Esophagus squamous epithelium (tissue), 5 donors: ENCODE measurements at places on chromosomes 12 and 14. TPM values are rescaled to one million over a fixed set of nuclear protein-coding genes. Genes with fewer than 3 reads are reported as not detected.

DNA sequence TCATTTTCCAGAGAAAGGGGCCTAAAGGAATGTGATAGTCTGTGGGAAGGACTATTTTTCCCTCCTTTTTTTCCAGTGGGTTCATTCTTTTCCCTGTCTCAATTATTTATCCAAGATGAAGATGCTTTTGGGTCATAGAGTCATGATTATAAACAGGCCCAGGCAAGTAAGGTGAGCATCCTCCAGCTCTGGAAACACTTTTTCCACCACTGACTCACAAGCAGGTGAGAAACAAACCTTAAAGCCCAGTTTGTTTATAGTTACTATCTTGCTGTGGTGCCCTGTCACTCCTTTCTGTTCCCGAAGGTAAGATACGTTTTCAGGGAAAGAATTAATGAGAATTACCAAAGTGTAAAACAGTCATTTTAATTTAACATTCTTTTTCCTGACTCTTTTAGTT lies 107.7 kb upstream of the IFNG-AS1 start:
- no peaks in the 10 kb centered on the region for H3K4me1 ChIP-seq
- no peak for DNase-seq
- H3K36me3 ChIP-seq = no peaks in the 10 kb centered on the region
- H3K27ac ChIP-seq = no peak overlapping the region
- H3K4me3 ChIP-seq = no peak overlapping the region

DNA sequence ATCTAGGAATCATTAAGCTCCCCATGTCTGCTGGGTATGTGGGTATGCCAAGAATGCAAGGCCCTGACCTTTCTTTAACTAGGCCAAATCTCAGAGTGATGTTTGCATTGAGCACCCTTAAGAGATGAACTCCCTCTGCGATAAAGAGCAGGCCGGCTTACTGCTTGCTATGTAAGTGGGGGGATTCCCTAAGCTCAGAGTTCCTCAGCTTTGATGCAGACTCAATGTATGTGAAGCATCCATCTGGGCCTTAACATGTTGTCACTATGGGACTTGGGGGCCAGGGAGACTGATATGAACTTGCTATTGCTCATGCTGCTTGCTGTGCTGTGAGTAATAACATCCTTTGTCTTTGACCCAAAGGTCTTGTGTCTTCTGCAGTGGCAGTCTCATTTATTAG lies 149.7 kb downstream of the C12orf75 start:
- H3K27ac ChIP-seq = no peak overlapping the region
- no peaks in the 10 kb centered on the region for H3K27me3 ChIP-seq
- H3K4me1 ChIP-seq = no peaks in the 10 kb centered on the region
- DNase-seq = no peak
- H3K4me3 ChIP-seq = no peak overlapping the region
- H3K36me3 ChIP-seq = no peaks in the 10 kb centered on the region

DNA sequence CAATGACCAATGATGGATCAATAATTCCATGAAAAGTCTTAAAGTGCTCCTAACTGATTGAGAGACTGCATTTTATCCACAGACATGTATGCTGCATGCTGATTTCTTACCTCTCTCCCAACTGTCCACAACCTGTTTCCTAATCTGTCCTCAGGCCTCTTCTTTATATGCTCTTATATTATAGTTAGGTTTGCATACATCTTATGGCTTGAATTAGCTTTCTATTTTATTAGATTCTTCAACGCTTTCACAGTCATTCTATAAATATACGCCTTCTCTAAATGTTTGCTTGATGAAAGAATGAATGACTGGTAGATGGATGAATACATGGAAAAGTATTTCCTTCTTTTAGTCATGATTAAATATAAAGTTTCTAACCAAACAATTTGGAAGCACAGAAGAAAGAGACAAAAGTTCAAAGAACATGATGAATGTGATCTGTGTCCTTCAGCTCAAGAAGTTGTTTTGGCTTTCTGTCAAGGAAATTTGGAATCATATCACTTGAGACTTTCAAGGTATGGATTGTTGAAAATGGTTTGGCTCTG lies 91.8 kb upstream of the NPAS3 start:
- no peaks in the 10 kb centered on the region for H3K4me1 ChIP-seq
- H3K27ac ChIP-seq = no peak overlapping the region
- H3K27me3 ChIP-seq = no peaks in the 10 kb centered on the region
- H3K4me3 ChIP-seq = no peak overlapping the region

Gene TAS2R8
- not detected for total RNA-seq

Gene AQP6
- not detected for total RNA-seq

Gene ZBTB1
- total RNA-seq = 41.8 TPM

Gene RPGRIP1
- not detected for total RNA-seq
